ENCODE measurements at places on chromosomes 1 and 21.

GRCh38 chr21:30468900-30469714, 11.1 kb downstream of the KRTAP19-1 start:
- no peak for DNase-seq

GRCh38 chr1:92843429-92844352, 11.9 kb downstream of the RPL5 start:
- no peak for DNase-seq

DNA sequence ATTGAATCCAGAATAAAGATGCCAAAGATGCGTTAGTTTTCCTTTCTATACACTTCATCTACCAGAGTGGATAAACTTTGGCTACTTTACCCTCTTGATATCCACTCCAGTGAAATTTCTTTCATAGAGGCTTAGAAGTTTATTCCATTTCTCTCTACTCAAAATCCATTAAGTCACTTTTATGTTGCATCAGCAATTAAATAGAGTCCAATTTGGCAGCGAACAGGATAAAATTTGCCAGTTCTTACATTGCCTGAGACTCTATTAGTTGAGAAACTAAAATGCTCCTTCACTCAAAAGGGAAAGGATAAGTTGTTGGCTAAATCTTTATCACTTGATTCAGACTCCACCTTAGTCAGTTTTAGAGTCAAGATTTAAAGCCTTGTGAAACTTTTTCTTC, 57.9 kb downstream of the ACBD6 start:
- DNase-seq = no peak

GRCh38 chr1:22702296-22703085, 8.1 kb upstream of the EPHB2 start:
- DNase-seq = no peak

- no peak for DNase-seq
These were observed 91.6 kb downstream of the DNAH14 start for GRCh38 chr1:225021037-225021436.

Data from NCI-H187 (cell line).